ENCODE measurements at places on chromosomes 11 and 22.

GRCh38 chr22:38657045-38657909 is 839 bp downstream of the CBY1 start:
- peak; percentile 6 for DNase-seq

DNA sequence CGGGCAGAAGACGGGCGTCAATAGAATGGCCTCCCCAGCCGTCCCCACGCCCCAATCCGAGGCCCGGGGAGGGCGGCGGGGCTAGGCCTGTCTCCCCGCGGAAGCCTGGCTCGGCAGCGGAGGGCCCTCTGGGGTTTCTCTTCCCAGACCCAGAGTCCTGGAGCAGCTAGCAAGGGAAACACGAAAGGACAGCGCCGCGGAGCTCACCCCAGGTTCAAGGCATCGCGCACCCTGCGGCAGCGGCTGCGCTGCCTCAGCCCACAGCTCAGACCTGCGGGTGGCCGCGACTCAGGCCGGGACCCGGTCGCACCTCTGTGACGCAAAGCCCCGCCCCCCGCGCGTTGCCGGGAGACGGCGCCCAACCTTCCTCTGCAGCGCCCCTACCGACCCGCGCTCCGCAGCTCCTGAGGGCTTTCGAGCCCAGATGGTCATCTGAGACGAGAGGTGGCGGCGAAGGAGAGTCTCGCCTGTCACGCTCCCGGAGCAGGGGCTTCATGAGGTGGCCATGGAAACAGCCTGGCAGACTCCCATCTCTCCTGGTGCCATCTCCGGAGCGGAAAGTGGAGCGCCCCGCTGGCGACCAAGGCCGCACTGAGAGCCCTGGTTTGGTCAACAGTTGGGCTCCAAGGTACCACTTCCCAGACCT is at the start of gene RNF141:
Gene RNF141, minus strand, starts transcription at position 273 of the 646 bp plus-strand sequence. CDS start 7,029 bp downstream, outside the sequence.
- peak; percentile 81 for DNase-seq

GRCh38 chr11:65317025-65317786 is 2.5 kb downstream of the CDC42EP2 start:
- peak; percentile 79 for DNase-seq

GRCh38 chr11:17379383-17380180 is 8.9 kb downstream of the KCNJ11 start:
- no peak for DNase-seq

DNA sequence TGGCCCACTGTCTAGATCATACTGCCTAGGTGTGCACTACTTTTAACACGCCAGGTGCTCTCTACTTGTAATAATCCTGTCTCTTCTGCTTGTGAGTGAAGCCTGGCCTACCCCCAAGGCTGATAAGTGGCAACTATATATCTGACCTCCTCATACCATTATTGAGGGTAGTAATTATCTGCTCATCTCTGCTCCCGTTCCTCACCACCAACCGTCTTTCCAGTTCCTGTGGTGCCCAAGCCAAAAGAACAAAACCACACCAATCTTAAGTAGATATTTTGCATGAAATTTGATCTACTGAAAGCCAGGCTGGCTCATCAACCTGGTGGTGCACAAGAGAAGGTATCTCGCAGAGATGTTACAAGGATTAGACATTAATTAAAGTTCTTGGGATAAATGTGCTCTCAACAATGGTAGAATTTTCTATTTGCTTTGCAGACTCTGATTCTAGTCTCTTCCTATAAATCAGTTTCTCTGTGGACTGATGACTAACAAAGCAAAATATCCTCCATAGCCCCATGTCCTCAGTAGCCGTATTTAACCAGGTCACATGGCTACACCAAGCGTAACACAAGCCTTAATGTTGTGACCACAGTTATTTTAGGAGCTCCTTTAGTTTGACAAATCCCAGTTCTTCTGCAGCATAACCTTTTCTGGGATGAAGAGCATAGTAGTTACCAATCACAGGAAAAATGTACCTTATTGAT is 267.2 kb downstream of the NTM start:
- DNase-seq, result peak; percentile 1

DNA sequence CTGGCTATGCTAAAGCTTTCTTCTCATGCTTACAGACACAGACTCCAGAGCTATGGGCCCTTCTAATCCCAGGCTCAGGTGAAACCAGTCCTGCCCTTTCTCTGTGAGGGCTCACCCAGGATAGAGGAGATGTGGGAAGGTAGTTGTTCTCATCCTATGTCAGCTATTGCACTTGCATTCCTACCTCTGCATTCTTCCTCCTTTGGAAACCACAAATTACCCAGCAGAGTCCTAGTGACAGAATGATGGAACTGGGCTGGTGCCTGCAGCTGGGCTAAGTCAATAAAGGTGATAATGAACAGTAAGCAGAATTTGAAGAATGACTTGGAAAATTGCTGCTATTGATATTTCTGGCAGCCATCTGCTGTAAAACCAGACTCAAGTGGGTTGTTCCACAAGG is 560.0 kb downstream of the TMEM135 start:
- no peak for DNase-seq

DNA sequence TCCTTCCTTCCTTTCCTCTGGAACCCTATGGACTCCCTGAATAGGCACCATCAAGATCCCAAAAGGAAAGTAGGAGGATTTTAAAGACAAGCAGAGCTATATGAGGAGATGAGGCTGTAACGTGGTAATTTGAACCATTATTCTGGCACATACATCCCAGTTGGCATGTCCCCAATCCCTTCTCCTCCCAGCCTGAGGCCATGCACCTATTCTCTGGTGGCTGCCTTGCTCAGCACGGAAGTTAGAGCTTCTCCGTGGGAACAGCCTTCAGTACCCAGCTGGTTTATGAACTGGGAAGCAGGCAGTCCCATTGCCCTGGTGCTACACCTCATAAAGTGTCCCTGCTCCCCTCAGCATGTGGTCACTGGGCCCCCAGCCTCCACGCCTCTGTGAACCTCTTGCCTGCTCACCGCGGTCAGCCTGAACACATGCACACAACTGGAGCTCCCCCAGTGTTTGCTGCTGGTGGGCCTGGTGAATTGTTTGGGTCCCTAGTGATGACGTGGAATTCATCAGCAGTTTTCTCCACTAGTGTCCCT is 139.9 kb upstream of the PLET1 start:
- no peak for DNase-seq

DNA sequence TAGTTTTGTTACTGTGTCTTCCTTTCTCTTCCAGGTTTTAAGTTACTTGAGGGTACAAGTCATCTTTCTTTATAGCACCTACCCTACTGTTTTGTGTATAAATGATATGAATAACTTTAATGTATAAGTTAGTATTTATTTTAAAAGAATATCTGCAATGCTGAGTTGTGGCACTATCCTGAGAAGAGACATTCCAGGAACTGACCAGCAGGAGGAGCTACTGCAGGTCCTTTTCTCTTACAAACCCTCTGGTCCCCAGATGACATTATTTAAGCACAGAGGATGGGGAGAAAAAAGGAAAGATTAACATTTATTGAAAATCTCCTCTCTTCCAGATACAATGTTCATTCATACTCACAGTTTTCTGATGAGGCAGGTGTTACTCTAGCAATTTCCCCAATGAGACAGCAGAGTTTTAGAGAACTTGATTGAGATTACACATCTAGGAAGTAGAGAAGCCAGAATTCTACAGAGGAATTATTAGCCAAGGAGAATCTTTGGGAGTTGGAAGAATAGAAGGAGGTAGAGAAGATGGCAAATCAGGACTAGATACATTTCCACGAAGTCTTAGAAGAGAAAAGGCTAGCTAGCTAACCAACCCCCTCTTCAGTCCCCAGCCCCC is 541.2 kb upstream of the API5 start:
- peak; percentile 10 for DNase-seq

GRCh38 chr22:50673231-50674129 is 857 bp downstream of the SHANK3 start:
- DNase-seq, result no peak

DNA sequence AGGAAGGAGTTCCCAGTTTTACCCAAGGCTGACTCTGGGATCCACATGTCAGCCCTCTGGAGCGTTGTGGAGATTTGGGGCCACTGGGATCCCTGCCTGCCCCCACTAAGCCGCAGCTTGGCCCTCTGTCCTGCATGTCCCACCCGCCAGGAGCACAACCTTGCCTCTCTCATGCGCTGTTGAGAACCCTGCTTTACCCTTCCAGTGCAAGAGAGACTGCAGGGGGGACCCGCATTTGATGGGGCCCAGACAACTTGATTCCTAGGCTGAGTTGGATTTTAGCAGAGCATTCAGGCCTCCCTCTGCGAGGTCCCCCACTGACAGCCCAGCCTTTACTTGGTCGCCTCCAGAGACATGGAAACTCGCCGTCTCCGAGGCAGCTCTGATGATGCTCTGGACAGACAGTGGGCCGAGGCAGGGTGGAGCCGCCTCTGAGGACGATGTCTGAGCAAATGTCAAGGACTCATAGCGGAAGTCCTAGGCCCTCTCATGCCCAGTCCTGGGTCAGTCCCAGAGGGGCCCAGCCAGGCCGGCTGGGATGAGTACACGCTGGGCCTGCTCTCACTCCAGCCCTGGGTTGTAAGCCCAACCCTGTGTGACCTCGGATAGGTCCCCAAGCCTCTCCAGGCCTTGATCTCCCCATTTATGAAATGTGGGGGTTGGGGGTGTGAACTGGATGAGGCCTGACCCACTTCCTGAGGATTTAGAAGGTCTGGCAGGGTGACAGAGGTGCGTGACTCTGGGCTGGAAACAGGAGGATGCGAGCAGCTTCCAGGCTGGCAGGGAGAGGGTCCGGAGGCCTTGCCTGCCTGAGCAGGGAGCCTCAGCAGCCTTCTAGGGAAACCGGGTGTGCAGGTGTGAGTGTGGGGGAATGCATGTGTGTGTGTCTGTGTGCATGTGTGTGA is 630 bp downstream of the CD5 start:
- no peak for DNase-seq

GRCh38 chr11:86069408-86070101 is 671 bp upstream of the PICALM start:
- peak; percentile 87 for DNase-seq

DNA sequence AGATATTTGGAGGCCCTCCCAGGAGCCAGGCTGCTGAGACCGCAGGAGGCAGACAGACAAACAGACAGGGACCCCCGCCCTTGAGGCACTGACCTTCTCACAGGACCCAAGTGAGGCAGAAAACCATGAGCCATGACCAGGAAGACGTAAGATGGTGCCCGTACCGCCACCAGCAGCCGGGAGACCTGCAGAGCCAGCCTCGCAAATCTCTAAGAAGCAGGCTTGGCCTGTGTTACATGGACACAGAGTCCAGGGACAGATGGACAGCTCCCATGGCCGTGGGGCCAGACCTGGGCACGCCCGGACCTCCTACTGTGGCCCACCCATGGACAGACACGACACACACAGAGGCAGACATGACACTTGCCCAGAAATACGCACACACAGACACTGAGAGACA is 30.7 kb upstream of the TOLLIP start:
- DNase-seq, result no peak

- DNase-seq, result no peak
Measured at GRCh38 chr11:100687630-100688395, 725 bp downstream of the ARHGAP42 start.

DNA sequence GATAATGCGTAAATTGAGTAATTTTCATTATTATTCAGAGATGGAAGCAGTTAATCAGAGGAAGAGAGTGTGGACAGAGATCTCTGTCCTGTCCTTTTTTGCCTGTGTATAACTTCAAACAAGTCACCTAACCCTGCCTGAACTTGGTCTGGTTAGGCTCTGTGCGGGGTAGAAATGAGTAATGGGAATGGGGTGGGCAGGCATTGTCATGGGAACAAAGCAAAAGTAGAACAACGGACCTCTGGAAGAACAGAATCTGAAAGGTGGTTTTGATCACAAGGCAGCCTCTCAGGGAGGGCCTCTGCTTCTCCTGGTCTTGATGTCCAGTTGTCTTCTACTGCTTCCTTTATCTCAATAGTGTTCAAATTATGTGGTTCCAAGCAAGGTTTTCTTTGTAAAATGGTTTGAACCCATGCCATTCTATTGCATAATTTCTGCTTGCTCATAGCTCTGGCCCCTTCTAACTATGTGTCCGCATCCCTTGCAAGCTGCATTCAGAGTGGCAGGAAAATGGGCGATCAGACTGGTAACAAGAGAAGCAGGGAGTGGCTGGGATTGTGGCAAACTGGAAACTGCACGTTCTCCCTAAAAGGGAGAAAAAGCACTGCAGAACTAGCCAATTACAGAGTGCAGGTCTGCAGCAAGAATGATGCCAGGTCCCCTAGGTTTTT is 76.1 kb downstream of the PRR5L start:
- DNase-seq, result peak; percentile 63

- DNase-seq, result peak; percentile 96
Measured at GRCh38 chr11:130103296-130103814, 33.7 kb downstream of the APLP2 start.

- no peak for DNase-seq
Measured at GRCh38 chr11:65502555-65503367, 3.9 kb downstream of the MALAT1 start.

GRCh38 chr11:3176487-3176886 is 11.4 kb upstream of the OSBPL5 start:
- no peak for DNase-seq

DNA sequence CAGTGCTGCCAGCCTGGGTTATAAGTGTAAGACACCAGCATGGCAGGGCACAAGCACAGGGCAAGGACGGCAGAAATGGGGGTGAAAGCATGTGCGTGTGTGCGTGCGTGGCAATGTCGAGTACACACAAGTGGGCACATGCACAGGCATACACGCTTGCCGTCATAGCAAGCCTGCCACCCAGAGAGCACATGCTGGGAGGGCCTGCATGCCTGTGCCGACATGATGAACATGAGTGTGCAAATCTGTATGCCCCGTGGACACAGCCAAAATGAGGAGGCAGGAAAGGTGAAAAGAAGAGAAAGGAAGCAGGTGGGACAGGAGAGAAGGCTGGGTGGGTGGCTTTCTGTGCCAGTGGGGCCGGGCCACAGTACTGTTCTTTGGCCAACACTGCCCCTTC is 62.9 kb downstream of the NECTIN1 start:
- DNase-seq, result no peak

DNA sequence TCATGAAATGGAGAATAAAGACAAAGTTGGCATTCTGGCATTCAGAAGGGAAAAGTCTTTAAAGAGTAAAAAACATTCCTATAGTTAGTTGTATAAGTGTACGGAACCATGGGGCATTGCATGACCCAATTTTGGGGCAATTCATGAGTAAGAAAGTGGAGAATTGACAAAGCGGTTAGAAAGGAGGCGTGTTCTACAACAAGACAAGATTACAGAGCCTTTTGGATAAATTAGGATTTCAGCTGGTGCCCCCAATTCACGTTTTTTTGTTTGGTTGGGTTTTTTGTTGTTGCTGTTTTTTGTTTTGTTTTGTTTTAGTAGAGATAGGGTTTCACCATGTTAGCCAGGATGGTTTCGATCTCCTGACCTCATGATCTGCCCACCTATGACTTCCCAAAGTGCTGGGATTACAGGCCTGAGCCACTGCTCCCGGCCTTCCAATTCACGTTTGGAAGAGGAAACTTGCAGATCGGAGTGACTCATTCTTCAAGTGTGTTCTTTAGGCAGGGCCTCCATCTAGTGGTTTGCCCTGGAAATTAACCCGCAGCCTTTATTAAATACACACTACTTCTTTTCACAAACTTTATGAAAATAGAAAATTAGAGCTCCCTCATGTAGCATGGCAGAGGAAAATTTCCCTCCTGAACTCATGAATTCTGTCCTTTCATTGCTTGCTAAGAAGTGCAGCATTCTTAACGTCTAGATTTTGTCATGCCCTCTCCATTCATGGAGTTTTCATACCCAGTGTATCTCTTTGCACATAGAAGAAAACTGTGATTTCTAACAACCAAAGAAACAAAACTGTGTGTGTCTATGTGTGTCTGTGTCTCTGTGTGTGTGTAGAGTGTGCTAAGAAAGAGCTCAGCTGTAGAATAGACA is 118.1 kb downstream of the BBOX1 start:
- DNase-seq, result peak; percentile 47
